Fibroblast of skin of right quadriceps (primary cell): ENCODE measurements at places on chromosomes 4 and X.
A peak's percentile ranks its signal among the peaks of the same experiment; 100 is the strongest.

DNA sequence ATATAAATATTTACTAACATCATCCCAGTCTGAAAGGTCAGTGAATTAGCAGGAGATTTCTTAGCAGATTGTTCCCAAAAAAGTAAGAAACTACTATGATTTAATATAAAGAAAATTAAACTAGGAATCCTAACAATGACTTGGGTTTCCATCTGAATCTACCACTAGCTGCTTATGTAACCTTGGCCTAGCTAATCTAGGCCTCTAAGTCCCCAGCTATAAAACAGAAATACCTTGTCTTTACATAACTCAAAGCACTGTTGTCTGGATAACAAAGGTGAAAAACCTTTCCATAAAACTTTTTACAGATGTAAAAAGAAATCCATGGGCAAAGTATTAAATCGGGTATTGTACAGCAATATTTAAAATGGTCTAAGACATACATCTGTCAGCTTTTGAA lies 3.0 kb downstream of the FBXL5 start:
- no peak for DNase-seq

DNA sequence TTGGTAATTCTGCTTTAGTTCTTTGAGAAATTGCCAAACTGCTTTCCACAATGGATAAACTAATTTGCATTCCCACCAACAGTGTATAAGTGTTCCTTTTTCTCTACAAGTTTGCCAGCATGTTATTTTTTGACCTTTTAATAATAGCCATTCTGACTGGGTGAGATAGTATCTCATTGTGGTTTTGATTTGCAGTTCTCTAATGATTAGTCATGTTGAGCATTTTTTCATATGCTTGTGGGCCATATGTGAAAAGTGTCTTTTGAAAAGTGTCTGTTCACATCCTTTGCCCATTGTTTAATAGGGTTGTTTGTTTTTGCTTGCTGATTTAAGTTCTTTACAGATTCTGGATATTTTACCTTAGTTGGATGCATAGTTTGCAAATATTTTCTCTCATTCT lies 25.9 kb downstream of the ENPEP start:
- peak; percentile 70 for DNase-seq

DNA sequence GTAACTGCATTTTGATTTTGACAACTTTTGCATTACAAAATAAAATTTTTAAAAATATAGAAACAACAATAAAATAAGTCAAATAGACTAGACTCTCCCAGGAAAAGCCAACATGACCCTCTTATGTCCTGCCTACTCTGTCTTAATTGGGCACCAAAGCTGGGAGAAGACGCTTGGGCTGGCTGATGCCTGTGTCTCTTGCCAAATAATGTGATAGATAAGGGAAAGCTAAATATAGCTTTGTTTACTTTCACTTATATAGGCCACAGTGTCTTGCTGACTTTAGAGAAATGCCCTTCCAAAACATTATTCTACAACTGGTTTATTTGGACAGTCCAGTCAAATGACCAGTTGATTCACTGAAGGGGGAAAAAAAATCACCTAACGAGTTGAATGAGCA lies 54.2 kb downstream of the FMR1NB start:
- no peak for DNase-seq

DNA sequence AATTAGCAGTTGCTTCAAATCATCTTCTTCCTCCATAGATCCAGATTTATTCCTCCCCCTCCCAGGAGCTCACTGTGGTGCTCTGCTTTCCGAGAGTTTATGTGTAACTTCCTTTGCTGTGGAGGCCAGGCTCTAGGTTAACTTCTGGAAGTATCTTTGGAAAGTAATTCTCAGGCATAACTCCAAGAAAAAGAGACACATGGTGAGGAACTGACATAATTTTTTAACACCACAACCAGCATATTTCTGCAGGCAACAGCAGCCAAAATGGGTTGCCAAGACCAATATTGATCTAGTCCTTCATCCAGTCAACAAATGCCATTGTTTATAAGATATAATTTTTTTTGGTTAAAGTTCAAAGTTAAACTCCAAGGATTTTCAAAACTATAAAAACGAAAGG lies 114.5 kb upstream of the RBPJ start:
- peak; percentile 75 for DNase-seq

- no peak for DNase-seq
Observed at GRCh38 chr4:21678711-21679110, 269.9 kb downstream of the KCNIP4 start.

DNA sequence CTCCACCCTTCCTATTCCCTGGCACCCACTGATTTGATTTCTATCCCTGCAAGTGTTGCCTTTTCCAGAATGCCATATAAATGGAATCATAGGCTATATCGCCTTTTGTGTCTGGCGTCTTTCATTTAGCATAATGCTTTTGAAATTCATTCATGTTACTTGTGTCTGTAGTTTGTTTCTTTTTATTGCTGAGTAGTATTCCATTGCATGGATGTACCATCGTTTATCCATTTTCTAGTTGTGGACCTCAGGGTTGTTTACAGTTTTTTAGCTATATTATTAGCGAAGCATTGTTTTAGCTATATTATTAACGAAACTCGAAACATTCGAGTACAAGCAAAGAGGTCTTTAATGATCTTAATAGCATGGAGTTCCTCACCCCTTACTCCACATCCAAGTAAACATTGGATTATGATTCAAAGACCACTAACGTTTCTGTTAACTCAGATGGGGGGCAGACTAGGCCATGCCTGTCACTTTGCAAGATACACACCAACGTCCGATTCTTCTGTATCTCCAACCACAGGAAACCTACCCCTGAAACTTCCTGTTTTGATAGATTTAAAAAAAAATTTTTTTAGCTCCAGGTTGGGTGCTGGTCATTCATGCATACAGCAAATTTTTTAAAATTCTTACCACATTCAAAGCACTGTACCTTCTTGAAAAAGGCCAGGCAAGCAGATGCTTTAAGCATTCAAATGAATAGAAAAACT lies 1.1 kb downstream of the DCK start:
- no peak for DNase-seq

GRCh38 chrX:139120760-139121159 lies 409.2 kb upstream of the FGF13 start:
- peak; percentile 0 for DNase-seq

GRCh38 chrX:111039606-111040005 lies 56.4 kb upstream of the PAK3 start:
- no peak for DNase-seq

- DNase-seq = no peak
Observed at GRCh38 chr4:173418639-173419038, 19.7 kb upstream of the SCRG1 start.

DNA sequence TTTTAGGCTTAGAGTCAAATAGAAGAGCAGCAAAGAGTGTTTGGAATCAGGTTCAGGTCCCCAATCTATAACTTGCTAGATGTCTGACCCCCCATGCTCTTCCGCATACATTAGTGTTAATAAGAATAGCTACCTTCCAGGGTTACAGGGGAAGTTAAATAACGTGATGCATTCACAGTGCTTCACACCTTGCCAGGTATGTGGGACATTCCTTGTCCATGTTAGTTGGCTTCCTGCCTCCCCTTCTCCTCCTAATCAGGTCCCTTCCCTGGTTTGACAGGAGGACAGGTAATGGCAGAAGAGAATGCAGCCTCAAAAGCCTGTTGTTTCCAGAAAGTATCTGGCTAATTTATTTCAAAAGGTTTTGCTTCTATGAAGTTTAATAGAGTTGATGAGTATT lies 248.7 kb downstream of the MID1IP1 start:
- DNase-seq = no peak

GRCh38 chrX:97704881-97705280 lies 821.2 kb downstream of the RPA4 start:
- no peak for DNase-seq

DNA sequence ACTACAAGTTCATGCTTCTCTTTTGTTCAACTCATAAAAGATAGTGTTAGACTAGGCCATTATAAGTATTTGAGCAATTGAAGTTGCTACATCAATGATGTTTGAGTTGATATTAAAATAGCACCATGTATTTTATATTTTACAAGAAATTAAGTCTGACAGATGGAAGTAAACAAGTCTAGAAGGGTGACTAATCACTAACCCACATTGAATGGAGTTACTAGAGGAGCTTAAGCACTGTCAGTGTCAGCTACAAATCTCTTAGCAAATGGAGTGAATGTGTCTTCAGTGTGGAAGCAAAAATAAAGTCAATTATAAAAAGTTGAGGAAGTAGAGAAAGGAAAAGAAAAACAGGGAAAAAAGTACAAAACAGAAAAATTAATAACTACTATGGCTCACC lies 592.5 kb downstream of the PCDH18 start:
- no peak for DNase-seq

DNA sequence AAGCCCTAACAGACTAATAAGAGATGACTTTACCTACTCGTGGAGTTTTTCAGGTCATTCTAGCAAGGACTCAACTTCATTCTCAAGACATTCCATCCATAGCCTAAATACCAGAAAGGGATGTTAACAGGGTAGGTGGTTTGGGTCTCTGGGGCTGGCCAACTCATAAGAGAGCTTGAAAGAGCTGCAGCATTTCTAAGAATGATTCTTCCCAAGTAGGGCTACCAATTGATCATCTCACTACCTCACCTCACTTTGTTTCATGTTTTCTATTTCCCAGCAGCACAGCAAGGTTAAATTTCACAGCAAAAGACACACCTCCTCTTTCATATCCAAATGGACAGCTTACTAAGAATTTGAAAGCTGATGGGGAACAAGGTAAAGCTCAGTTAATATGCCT lies 614.8 kb upstream of the DIPK2B start:
- no peak for DNase-seq

DNA sequence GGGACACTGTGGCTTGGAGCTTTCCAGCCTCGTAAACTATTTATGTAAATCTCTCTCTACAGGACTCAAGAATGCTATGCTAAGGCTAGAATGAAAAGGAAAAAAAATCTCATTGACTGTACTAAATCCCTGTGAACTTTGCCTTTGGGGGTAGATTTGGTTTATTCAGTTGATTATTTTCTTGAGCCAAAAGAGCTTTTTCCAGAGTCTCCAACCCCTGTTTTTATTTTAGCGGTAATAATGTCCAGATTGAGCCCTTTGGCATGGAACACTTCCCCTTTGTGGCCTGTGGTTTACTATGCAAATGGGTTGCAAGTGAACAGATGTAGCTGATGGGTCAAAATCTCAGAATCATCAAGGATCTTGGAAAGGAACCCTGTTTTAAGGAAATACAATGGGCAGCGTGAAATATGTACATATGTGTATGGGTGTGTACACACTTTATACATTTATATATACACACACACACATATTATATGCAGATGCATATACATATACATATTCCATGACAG lies 72.9 kb downstream of the FAM9B start:
- no peak for DNase-seq

GRCh38 chr4:18798123-18798522 lies 776.6 kb upstream of the LCORL start:
- DNase-seq = no peak

- peak; percentile 4 for DNase-seq
Observed at GRCh38 chrX:31355206-31355955, 283.5 kb upstream of the FTHL17 start.

- peak; percentile 52 for DNase-seq
Observed at GRCh38 chrX:19544693-19545305, 29.5 kb upstream of the MAP3K15 start.

DNA sequence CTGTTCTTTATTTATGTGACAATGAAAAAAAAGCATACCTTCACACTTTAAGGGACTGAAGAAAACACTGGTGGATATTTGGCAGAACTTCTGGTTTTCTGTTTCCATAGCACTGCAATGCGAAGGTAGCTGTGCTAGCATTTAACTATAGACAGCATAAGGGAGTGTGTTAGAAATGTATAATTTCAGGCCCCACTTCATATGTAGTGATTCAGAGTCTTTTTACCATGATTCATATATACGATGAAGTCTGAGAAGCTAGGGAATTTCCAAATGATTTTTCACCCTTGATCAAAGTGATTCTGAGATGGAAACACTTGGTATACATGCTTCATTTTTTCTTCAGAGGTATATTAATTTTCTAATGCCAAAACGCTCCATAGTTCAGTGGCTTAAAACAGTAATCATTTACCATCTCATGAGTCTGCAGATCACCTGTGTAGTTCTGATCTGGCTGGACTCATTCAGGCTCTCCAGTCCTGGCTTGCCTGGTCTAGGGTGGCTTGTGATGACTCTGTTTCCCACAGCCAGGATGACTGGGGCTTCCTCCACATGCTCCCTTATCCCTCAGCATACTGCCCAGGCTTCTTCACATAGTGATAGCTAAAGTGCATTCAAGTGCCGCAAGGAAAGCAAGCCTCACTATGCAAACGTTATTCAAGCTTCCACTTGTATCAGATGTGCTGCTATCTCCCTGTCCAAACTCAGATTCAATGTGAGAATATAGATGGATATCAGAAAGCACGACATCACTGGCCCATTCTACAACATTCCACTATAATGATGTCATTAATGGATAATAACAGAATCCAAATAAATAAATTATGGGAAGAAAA lies 790.1 kb downstream of the TECRL start:
- no peak for DNase-seq

DNA sequence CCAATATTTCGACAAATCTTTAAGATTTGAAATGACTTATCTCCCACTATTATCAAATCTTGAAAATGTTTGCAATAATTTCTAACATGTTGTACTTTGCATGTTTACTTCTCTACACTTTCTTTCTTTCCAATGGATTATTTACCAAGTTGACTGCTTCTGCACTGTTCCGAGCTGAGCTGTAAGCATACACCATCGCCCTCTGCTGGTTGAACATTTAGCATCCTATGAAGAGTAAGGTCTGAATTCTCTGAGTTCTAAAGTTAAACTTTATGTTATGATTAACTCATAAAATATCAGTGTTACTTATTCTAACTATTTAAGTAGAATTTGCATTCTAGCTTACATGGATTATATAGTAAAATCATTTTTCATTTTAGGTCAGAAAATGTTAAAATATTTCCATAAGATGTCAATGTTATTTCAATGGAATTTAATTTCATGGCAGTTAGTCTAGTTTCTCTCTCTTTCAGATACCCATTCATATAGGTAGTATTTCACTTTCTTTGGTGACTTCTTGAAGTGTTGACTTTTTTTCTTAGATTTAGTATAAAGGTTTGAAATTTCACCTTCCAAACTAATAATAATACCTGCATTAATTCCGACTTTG lies 137.4 kb downstream of the DKK2 start:
- peak; percentile 61 for DNase-seq

DNA sequence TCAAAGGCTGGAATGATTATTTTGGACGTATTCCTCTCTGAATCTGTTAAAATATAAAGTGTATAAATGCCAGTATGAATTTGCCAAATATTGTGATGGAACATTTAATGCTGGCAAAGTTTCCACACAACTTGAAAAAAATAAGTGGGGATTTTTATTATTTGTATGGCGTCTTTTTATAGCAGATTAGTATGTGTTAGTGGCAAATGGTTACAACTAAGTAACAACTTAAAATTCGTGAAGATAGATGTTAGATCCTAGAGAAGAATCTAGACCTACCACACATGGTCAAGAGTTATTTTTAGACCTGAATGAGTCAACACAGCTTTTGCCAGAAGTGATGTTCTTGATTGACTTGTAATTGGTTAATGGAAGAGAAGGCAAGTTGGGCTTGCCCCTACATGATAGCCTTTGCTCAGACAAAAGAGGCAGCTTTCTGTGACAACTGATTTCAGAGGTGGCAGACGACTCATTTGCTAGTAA lies 4.8 kb downstream of the CPE start:
- DNase-seq = peak; percentile 47
